ENCODE measurements at places on chromosomes 3 and 15.

DNA sequence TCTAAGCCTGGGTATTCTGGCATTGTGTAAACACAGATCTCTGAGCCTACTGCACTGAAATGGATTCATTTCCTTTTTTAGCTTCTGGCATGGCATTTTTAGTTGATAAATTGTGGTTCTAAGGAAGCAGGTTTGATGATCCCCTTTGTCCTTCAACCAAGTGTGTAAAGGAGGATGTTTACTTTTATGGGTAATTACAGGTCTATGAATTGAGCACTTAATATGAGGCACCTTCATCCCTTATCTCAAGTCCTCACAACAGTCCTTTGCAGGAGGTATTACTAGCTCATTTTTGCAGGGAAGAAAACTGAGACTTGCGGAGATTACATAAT is 30.8 kb upstream of the ZBTB38 start:
- DNase-seq = no peak

DNA sequence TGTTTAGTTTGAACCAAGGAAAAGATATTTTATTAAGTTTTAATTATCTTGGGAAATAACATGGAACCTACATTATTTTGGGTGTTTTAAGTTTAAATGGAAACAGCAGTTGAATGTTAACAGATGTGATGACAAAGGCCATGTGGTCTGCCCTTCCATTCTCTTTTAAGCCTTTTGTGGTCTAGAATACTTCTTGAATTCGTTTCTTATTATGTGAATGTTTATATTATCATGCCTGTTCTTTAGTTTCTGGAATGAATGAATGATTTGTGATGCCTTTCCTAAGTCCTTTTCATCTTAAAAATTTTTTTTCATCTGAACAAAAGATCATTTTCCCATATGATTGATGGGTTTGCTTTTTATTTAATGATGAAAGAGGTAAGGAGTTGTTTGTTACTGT is 44.6 kb downstream of the SNRK start:
- DNase-seq = no peak

DNA sequence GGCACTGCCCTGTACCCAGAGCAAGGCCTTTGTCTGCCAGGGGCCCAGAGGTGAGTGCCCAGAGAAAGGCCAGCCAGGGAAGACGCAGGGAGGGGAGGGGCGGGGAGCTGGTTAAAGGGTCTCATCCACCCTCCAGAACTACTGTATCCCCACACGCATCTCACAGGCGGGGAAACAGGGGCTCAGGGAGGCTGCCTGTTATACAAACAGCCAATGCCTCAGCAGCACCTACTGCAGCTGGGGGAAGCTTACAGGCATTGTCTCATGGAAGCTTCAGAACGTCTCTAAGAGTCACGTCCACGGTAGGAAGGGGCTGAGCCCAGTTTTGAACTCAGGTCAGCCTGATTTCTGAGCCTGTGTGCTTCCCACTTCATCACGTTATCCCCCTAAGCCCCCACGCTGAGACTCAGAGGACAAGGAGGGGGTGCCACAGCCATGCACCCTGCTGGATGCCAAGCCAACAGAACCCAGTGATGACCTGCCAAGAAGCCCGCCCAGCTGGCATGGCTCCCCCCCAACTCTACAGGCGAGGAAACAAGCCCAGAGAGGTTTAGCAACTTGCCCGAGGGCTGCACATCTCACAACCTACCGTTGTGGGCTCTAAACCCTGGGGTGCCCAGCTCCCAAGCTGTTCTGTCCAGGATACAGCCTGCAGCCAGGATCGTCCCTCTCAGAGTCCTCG is 54.5 kb downstream of the IQSEC1 start:
- no peak for DNase-seq

GRCh38 chr3:136835089-136835812 is 16.3 kb downstream of the SLC35G2 start:
- DNase-seq = no peak

DNA sequence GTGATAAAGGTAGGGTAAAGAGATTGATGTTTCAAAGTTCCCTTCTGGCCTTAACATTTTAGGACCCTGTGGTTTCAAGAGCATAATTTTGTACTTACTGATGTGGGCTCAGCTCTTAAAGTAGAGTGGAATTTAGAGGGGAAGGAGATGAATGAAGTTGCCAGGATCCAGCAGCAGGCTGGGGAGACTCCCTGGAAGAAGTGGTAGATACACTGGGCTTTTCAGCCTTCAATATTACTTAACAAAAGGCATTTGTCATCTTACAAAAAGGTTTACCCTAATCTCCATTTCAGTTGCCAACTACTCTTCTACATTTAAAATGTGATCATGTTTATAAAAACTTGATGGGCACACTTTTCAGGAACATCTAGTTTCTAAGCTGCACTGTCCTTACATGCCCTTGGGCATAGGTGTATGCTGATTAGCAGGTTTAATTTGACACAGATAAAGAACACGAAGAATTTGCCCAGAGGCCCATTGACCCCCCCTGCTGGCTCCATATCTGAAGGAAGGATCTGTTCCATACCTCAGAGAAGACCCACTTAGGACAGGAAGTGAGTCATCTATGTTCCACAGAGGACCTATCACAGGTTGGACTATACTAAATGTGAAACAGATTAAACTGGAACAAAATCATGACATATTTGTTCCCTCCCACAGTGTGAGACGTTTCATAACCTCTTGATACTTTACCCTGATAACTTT is 93.0 kb upstream of the LPP start:
- DNase-seq = peak; percentile 37

DNA sequence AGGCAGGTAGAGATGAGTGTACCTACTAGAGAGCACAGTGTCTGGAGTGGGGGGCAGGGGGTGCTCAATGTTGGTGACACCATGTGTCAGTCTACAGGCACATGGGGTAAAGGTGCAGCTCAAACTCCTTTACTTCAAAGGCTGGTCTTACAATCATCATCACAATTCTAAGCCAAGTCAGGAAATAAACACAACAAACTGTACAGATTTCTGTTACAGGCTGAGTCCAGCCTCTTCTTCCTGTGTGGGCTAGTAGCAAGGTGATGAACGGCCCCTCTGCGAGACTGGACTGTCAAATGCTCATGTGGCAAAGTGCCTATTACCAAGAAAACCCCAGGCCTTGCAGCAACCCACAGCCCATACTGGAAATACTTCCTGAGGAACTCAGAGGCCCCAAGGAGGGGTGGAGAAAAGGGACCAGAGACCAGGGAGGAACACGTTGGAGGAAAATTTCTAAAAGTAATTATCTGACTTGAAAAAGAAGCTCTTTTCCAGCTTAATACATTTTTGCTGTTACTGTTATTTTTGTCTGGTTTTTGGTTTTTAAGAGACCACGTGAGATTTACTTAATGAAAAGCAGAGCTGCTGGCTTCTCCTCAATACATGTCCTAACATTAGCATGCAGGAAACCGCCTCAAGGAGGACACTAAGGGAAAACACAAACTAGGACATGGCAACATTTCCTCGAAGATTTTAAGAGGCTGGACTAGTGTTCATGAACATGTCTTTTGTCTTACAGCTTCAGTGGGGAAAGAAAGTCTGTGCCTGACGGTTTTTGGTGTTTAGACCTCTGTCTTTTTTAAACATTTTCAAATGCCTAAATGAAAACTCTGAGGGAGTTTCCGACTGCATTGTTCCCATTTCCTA is 29.5 kb downstream of the TBC1D2B start:
- no peak for DNase-seq

- DNase-seq = no peak
Measured at GRCh38 chr3:194682189-194682693, 3.4 kb upstream of the FAM43A start.

DNA sequence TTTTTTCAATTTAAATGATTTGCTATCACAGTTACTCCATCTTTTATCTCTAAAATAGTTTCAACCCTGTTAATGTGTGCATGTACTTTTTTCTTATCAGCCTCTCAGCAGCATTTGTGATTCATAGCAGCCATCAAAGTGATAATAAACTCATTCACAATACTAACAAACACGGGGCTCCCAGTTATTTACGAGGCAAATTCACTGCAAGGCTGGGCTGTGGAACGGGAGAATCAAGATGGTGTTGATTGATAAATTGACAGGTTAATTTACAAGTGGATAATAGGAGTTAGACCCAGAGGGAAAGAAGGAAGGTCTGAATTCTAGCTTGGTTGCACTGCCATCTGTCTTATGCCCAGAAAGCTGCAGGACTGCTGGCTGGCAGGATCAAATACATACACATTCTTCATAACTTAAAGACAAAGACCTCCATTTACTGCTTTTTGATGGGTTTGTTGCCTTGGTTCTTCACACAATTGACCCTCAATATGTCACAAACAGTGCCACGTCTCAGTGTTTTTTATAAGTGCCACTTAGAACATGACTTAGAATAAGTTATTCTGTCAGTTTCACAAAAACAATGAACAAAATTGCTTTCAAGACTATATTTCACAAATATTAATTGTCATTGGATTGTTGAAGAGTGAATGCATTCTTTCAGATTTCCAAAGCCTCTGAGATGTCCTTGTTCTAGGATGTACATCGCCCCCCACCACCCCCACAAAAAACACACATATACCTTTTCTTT is 562.8 kb downstream of the NR2F2 start:
- DNase-seq = no peak

DNA sequence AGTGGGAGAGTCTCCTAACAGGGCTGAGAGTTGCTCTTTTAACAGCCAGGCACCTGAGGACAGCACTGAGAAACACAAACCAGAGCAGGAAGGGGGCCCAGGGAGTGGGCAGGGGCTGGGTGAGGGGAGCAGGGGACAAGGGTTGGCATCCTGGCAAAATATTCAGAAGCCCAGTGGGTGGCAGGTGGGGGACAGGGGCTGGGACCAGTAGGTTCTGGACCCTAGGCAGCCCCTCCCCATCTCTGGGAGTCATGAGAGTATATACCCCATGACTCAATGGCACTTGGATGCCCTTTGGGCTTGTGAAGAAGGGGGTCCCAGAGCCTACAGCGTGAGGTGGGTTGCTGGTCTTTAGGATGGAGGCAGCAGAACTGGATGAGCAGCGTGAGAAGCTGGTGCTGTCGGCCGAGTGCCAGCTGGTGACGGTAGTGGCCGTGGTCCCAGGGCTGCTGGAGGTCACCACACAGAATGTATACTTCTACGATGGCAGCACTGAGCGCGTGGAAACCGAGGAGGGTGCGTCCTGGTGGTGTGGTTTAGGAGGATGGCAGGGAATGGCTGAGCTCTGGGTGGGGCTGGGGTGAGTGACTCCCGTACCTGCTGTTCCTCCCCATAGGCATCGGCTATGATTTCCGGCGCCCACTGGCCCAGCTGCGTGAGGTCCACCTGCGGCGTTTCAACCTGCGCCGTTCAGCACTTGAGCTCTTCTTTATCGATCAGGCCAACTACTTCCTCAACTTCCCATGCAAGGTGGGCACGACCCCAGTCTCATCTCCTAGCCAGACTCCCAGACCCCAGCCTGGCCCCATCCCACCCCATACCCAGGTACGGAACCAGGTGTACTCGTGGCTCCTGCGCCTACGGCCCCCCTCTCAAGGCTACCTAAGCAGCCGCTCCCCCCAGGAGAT is 24.2 kb downstream of the NBEAL2 start:
- DNase-seq = no peak

GRCh38 chr3:120498556-120499346 is 48.0 kb upstream of the FSTL1 start:
- DNase-seq = no peak

- DNase-seq = no peak
Measured at GRCh38 chr15:89410039-89410435, 75.4 kb upstream of the POLG start.

- DNase-seq = no peak
Measured at GRCh38 chr15:72562878-72563277, 88.7 kb downstream of the ARIH1 start.

DNA sequence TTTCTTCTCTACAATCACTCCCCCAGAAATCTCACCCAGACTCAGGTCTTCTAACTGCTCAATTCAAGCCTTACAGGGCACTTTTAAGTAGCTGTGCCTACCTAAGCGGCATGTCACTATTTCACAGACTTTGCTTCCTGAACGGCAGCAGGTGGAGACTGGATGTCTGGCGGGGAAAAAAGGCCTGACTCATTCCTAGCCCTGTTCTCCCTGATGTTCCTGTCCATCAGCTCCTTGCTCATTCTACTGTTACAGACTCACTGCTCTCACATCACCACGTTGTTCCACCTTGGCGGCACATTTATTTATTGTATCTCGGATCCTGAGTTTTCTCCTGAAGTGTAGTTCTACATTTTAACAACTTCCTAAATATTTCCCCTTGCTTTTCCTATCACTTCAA is 52.6 kb upstream of the ATP11B start:
- no peak for DNase-seq

DNA sequence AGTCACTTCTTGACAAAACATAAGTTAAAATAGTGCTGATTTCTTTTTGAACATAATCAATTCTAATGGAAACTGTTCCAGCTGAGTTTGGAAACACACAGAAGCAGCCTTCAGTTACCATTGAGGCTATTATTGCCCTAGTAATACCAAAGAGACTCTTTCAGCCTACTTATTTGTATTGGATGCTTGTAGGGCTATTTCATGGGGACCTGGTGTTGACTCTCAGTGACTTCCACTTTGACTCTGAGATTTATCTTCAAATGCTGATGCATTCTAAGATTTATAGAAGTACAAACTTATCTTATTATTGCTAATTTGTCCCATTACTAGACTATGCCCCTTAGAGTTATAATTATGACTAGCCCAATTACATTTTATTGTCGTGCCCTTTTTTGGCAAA is 67.4 kb downstream of the CMSS1 start:
- DNase-seq = no peak

GRCh38 chr3:72862314-72863090 is 14.3 kb upstream of the SHQ1 start:
- DNase-seq = no peak

Data from activated CD4-positive, CD25-positive, alpha-beta regulatory T cell treated with anti-CD3 and anti-CD28 coated beads, Interleukin-2, amount 50 U/mL, for 72 hours (primary cell).